ENCODE measurements at places on chromosomes 16 and 17. TPM values are rescaled to one million over a fixed set of nuclear protein-coding genes. Genes with fewer than 3 reads are reported as not detected.

Gene ALKBH5
- 88.8 TPM for total RNA-seq

Gene KRT36
- total RNA-seq: 0.17 TPM

Gene MMP15
- 33.2 TPM for total RNA-seq

Gene ALOX15B
- total RNA-seq: not detected

Gene C17orf113
- total RNA-seq: 2.1 TPM

- no peak for DNase-seq
Measured at GRCh38 chr17:43998552-43998951, 5.9 kb upstream of the NAGS start.

GRCh38 chr17:21258593-21258992 lies 5.4 kb upstream of the NATD1 start:
- DNase-seq: no peak

DNA sequence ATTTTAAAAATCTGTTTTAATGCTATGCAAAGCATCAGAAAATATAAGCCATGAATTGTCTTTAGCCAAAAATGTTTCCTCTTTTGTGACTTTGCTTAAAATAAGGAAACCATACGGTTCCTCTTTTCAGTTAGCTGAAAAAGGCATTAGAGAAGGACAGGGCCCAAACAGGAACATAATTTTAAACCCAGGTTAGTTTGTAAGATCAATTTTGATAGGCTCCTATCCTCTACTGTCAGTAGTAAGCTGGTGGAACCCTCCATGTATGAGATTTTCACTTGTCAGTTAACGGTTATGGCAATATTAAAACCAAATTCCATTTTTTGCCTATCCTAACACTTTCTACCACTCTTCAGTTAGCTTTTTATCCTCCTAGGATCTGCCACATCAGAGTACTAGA lies 4.3 kb downstream of the EVI2B start:
- DNase-seq: no peak

- no peak for DNase-seq
Measured at GRCh38 chr17:27946513-27946912, 53.3 kb upstream of the LYRM9 start.

DNA sequence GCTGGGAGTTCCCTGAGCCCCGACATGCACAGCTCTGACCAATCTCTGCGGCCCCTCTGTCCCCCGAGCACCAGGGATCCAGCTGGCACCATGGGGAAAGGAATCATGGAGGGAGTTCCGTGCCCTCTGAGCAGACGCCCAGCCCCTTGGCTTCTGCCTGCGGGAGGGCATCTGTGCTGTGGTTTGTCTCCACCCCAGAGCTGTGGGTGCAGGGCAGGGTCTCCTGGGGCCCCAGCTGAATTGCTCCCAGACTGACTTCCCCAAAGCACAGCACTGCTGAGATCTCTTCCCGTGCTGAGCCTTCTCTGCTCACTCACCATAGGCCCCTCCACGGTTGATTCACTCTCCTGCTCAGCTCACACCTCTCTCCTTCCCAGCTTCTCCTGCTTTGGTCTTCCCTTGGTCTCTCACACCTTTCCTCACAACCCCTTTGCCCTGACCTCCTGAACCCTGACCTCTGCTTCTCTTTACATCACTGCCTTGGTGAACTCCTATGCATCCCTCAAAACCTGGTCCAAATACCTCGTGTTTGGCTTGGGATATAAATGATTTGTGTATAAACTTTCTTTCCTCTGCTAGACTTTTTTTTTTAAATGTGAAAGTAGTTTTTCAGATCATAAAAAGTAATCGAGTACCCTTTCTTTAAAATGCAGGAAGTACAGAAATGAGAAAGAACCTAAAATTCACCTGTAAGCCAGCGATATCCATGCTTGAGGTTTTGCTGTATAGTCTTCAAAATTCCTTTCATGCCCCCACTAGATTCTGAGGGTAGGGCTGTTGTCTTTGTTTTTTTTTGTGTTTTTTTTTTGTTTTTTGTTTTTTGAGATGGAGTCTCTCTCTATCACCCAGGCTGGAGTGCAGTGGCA lies 265.3 kb downstream of the SEC14L1 start:
- no peak for DNase-seq

DNA sequence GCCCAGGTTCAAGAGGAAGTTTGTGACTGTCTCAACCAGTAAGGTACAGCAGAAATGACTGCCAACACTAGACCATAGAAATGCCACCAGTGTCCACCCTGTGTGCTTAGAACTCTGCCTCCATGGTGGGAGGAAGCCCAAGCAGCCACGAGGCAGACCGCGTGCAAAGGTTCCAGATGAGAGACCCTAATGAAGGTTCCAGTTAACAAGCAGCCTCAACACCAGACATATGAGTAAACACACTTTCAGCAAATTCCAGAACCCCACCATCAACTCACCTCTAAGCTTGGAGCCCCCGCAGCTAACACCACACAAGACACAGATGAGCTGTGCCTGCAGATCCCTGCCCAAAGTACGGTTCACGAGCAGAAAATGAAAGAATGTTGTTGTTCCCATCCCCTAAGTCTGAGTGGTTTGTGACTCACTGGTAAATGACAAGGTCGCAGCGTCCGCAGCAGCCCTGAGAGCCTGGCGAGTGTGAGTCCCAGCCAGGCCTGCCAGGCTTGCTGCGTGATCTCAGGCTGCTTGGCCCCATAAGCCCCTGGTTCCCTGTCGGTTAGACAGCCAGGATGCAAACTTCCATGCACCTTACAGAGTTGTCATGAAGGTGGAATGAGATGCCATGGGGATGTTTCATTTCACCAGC lies 193.7 kb downstream of the C16orf95 start:
- no peak for DNase-seq

GRCh38 chr17:10058921-10059683 lies 139.3 kb downstream of the GAS7 start:
- DNase-seq: no peak

GRCh38 chr16:81712681-81713080 lies 66.4 kb upstream of the PLCG2 start:
- no peak for DNase-seq

DNA sequence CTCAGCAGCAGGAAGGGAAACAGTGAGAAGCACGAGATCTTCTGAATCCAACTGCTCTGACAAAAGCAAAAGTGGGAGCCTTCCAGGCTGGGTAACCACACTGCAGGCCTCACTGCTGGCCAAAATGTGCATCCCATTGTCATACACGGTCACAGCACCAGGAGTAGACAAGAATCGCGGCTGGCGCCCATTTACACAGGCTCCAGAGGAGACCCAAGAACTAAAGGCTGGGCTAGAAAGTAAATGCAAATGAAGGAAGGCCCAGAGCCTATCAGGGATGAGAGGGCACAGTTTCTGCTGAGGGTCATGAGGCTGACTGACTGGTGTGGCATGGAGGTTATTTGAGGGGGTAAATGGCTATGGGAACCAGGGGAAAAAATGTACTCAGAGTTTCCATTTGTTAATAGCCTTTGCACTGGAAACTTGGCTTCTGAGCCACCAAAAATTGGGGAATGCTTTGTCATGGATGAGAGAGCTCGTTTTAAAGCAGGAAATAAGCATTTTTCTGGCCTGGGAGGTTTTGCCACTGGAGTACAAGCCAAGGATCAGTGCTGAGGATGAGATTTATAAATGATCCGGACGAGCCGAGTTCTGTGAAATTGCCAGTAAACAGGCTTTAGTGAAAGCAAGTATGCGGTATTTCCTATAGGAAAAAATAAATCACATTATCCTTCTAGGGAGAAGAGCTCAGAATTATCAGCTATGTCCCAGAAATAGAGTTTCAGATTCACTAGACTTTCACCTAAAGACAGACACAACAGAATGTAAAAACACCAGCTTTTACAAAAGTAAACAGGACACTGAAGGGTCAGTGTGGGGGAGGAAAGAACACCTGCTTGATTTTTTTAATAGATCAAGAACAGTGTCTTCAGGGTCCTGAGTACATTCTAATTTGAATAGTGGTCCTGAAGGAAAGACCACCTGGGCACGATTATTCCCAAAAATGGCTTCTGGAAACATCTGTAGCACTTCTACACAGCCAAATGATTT lies 66.9 kb upstream of the GSG1L start:
- no peak for DNase-seq

DNA sequence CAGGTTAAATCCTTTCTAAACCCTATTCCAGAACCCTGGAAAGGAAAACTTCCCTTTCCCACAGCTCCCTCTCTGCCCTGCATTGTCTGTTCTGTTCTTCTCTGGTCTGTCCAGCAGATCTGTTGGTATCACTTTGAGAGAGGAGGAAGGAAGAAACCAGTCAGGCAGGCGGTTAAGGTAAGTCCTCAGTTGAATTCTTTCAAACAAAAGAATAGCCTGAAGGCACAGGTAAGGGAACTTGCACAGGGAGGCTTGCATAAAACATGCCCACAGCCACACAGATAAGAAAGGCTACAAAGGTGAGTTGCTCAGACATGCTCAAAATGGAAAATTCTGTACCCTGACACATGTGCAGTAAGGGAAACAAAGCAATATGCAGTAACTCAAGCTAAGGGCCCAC lies 595.7 kb upstream of the CDH5 start:
- DNase-seq: no peak

DNA sequence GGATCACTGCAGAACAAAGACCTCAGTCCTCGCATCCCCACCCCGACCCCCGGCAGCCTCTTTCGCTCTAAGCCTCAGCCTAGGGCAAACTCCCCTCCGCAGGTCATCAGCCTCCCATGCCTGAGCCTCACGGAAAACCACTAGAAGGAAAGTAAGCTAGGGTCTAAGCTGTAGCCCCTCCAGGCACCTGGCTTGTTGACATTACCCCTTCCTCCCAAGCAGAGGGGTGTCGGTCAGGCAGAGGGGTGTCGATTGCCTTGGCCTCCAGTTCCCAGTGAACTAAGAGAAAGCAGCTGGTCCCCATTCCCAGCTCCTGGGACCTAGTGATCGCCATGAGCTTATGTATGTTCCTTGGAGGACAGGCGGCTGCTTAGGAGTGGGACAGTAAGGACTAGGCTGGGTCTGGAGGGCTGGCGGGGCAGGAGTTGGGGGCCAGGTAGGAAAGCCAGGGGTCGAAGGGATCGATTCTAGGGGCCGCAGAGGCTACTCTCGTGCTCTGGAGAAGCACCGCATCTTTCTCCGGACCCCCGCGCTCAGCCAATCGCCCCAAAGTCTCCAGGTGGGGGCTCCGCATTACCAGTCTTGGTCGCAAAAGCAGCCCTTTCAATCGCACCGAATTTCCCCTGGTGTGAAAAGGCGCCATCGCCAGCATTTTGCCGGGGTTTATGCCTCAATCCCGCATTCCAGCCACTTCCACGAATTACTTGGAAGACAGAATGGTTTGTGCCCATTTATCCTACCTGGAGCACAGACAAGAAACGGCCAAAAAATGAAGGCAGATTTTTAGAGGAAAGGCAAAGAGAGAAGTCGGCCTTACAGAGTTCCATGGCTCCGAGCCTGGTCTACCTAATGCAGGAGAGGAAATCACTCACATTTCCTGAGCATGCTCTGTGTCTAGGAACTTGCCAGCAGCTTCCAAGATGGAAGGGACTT lies 21.3 kb upstream of the HOXB13 start:
- no peak for DNase-seq

DNA sequence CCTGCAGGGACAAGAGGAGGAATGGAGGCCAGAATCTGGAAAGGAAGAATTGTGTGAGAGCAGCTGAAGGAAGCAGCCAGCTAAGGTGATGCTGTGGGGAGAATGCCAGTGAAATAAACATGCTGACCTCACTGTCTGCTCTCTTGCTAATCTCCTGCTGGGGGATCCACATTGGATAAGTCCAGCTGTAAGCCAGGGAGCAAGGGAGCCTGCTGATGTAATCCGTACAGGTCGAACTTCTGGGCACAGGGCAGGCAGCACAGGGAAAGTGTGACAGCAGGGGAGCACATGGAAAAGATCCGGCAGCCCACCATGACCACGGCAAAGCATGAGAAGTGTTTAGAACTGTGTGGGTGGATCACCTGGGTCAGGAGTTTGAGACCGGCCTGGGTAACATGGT lies 7.5 kb upstream of the XPO6 start:
- no peak for DNase-seq

DNA sequence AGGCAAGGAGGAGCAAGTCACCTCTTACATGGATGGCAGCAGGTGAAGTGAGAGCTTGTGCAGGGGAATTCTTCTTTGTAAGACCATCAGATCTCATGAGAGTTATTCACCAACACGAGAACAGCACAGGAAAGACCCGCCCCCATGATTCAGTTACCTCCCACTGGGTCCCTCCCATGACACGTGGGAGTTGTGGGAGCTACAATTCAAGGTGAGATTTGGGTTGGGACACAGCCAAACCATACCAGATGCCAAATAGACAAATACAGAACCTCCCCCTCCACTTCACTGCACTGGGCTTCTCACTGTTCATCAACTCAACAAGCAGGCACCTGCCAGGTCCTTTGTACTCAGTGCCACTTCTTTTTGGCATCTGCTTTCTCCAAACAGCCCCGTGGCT lies 100.2 kb downstream of the WSCD1 start:
- DNase-seq: no peak

GRCh38 chr17:48011405-48012150 lies 26.0 kb downstream of the COPZ2 start:
- no peak for DNase-seq

DNA sequence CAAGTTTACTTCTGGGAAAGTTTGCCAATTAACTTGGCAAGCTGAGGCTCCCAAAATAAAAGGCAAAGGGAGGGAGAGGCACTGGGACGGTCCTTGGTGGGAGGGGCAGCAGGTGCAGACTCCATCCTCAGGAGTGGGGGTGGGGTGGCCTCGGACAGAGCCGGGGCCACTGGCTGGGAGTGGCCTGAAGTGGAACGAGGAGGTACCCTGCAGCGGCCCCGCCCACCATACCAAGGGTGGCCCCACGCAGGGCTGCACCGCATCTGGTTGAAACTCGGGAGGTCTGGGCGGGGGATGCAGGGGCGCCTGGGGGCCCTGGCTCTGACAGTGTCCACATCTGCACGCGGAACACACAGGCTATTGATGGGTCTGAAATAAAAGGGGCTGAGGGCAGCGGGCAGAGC lies 42.4 kb upstream of the SLC38A10 start:
- no peak for DNase-seq

DNA sequence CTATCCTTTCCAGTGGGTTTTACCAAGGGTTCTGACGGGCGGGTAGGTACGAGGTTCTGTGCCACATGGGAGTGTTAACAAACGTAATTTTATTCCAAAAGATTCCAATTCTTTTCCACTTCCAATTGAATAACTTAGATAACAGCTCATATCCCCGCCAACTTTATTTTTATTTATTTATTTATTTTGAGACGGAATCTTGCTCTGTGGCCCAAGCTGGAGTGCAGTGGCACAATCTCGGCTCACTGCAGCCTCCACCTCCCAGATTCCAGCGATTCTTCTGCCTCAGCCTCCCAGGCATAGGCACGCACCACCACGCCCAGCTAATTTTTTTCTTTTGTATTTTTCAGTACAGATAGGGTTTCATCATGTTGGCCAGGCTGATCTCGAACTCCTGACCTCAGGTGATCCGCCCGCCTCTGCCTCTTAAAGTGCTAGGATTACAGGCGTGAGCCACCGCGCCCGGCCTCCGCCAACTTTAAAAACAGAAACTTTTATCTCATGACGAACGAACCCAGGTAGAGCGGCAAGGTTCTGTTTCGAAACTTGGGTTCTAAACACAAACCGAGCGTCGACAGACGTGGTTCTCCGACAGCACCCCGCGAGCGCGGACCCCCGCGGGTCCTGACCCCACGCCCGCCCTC lies 613 bp downstream of the ECI1 start:
- no peak for DNase-seq

Data from type B pancreatic cell (in vitro differentiated cells).